Right forelimb (tissue), 1 donor: ENCODE measurements at places on chromosomes 5 and 9.

DNA sequence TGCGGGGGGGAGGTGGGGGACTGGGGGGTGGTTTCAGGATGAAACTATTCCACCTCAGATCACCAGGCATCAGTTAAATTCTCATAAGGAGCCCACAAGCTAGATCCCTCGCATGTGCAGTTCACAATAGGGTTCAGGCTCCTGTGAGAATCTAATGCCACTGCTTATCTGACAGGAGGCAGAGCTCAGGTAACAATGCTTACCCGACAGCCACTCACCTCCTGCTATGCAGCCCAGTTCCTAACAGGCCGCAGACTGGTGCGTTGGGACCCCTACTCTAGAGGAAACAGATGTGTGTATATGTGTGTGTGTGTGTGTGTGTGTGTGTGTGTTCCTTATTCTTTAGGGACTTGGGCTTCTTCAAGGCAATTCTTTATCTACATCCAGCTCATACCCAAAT is 352.3 kb upstream of the CCNH start:
- DNase-seq = no peak

GRCh38 chr5:120017513-120017912 is 388.2 kb downstream of the FAM170A start:
- DNase-seq = no peak

DNA sequence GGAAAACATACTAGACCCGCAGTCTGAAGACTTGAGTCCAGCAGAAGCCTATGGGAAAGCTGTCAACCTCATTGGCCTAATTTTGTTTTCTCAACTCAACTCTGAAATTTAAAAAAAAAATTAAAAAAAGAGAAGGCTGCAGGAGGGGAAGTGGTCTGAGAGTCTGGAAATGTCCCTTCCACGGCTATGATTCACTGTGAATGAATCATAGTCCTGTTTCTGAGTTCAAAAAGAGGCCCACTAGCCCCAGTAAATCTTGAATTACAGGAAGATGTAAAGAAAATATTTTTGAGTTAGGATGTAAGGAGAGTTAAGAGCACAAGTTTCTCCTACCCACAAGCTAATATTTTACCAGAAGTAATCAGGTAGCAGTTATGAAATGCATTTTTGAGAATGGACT is 565.5 kb upstream of the DMAC1 start:
- no peak for DNase-seq

- no peak for DNase-seq
Observed at GRCh38 chr5:128376577-128376976, 161.5 kb downstream of the FBN2 start.

DNA sequence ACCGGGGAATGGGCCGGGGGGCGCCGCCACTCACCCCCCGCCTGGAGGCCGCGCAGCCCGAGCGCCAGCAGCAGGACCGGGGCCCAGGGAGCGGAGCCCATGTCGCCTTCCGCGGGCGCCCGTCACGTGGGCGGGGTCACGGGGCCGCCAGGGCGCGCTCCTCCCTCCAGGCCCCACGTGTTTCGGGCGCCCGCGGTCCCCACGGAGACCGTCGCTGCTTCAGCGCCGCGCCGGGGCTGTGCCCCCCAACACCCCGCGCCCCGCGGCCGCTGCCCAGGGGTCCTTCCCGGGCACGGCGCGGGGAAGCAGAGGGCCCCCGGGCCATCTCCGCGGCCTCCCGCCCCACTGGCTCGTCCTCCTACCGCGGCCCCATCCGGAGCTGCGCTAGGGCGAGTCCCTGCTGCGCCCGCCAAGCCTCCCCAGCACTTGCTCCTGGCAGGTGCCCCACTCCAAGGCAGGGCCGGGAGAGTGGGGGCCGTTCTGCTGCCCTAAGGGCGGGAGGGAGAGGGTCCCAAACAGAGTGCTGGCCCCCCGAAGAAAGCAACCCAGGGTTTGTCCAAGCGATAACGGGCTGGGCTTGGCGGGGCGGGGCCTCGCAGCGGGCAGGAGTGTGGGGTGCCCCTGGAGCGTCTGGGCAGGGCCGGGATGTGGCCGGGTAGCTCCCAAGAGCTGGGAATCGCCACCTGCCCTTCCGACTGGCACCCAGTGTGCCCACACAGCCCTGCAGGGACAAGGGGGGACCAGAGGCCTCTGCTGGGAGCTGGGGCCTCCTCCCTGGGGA is at the start of gene DPP7:
TSS of gene DPP7 (minus strand) at position 121 of the 781 bp plus-strand sequence. CDS start at position 101, 20 bp downstream.
- DNase-seq = no peak

GRCh38 chr5:149635394-149635793 is 54.1 kb downstream of the ARHGEF37 start:
- no peak for DNase-seq

DNA sequence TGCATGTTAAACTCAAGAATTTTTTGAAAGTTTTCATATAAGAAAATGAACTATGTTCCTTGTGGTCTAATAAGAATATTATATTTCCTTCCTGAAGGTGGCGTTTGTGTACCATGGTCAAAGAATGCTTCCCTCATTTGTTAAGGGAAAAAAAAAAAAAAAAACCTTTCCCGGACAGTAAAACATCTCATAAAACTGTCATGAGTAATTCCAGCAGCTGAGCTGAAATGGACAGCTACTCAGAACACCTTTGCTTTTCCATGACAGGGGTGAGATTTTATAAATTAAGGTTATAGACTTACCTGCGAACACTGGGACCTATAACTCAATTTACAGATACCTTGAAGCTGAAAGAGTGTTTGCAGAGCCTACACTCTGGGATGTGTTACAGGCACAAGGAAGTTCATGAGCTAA is 113.2 kb upstream of the RANBP3L start:
- DNase-seq = no peak

- DNase-seq = no peak
Observed at GRCh38 chr5:57455511-57456455, 26.8 kb downstream of the ACTBL2 start.

GRCh38 chr9:116959809-116960208 is 272.7 kb downstream of the TRIM32 start:
- DNase-seq = no peak

DNA sequence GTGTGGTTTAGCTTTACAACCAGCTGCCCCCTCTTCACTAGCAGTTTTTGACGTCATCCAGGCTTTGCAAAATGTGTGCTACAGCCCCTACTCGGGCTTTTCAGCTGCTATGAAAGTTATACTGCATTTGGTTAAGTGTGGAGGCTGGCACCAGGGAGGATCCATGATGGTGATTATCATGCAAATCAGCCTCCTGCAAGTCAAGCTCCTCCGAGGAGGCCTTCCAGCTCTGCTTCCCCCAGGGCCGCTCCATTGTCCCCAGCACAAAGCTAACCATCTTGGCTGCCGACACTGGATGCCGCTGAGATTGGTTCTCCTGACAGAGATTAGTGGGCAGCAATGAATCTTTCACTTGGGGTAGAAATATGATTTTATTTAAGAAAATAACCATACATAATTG is 159.6 kb downstream of the NR2F1-AS1 start:
- DNase-seq = no peak

DNA sequence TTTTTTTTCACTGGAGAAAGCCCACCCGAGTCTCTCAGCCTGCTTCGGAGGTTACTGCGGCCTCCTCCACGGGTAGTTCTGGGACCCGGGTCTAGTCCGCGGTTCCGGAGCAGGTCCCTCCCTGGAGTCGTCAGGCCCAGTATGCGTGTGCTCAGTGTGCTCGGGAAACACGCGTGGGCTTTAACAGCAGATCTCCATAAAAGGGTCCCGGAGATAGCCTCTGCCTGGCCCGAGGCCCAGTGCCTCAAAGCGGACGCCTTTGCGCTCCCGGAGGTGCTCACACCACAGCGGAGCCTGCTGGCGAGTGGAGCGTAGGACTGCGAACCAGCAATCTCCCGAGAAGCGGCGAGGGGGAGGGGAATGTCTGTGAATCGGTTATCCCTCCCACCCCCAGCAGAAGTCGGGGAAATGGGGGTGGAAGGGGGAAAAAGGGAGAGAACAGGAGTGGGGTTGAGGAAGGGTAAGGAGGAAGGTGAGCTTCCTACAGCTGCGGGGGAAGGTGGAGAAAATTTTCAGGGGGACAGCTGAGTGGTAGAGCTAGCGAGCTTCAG is 28.7 kb downstream of the CDKN2A start:
- DNase-seq = peak; percentile 47

GRCh38 chr9:104974053-104974962 is 46.4 kb upstream of the ABCA1 start:
- no peak for DNase-seq

DNA sequence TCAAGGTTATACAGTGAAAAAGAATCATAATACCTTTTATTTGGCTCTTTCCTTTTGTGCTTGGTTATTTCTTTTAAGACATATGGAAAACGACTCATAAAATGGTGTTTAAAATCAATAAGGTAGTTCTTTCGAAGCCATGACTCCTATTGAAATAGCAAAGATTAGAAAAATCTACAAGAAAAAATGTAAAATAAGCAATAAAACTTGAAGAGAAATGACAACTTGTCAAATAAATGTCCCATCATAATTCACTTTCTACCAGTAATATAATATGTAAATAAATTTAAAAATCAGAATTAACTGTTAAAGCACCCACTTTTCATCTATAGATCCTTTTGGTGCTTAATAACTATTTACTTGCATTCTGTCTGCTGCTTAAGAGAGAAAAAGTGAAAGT is 12.5 kb downstream of the TEX10 start:
- DNase-seq = no peak

DNA sequence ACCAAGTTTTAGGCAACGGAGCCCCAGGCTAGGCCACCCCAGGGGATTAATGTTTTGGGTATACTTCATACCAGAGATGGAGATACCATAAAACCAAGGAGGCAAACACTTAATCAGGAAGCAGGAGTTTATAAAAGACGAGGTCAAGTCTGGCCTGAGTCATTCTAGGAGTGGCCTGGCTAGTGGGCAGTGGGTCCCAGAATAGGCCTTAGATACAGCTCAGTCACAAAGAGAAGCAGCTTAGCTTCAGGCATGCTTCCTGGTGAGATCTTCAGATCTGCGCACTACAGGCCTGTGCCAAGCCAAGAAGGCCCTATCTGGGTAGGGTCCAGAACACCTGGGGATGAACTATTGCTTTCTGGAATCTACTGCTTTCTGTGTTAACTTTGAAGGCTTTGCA is 20.6 kb upstream of the NR5A1 start:
- DNase-seq = no peak

GRCh38 chr5:142663246-142663645 is 22.6 kb downstream of the FGF1 start:
- no peak for DNase-seq

DNA sequence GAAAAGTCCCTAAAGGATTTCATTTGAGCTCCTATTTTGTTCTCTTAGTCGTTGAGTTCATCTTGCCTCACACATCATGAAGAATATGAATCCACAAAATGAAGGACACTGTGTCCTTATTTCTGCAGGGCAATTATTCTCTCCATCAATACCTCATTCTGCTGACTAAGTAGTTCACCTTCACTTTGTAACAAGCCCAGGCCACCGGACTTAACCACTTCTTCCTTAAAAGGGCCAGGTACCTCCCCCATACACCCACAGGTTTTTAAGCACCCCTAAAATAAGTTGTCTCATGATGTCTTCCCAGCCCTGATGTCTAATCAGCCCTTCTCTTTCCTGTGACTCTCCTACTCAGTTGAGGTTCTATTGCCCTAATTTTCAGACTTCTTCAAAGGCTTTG is 67.1 kb upstream of the PLPP6 start:
- no peak for DNase-seq

DNA sequence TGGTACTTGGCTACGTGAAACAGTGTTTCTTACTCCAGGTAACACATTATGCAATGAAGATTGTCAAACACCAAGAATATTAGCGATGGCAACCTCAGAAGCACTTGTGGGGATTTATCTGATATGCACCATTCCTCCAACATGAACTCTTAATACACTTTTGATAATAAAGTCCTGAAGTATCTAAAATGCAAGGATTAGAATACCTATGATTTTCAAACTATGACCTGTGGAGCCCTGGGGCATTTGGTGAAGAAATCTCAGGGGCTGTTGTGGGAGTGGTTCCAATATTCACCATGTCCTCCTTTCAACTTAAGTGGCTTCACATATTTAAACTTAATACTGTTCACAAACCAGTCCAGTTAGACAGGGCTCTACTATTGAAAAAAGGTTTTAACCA is 214.6 kb upstream of the POU5F2 start:
- DNase-seq = no peak

DNA sequence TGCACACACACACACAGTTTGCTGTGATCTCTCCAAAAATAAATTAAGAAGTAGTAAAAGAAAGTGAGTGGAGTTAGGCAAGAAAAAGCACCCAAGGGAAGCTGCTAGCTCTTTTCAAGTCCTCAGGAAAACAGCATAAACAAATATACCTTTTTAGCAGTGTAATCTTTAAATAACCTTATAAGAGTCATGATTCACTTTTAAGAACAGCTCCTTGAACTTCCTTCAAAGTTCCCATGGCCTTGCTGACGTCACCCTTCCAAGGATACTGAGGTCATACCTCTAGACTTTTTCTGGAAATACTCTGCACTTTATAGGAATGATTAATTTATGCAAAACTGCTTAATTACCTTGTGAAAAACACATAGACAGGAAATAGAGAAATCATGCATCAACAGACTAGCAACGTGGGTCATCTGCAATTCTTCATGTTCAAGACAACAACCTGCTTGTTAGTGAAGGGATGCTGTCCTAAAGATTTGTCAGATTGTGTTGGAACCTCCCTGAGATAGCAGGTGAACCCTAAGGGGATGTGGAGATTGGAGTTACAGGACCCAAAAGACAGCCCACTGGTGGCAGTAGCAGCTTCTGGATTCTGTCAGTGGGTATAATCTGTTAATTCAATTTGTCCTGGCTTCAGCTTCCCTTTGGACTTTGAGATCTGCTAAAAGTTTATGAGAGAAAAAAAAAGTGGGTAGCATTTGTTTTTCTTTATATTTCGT is 229.0 kb downstream of the ELAVL2 start:
- no peak for DNase-seq

DNA sequence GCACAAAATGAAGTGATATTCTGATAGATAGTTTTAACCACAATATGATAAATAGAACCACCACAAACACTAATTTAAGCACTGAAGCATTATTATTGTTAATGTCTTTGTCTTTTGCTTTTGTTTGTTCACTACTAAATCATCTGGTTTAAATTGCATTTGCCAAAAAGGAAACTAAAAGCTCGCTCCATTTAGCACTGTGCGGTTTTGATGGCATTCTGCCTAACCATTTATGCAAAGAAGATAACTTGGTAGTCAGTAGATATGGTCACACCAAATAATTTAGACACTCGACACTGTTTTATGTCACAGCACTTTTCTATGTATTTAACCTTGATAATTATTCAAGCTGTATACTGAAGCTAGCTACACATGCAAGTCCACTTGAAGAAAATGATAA is 849.8 kb upstream of the CDH6 start:
- no peak for DNase-seq

GRCh38 chr5:133327946-133328401 is 276.2 kb downstream of the HSPA4 start:
- no peak for DNase-seq

DNA sequence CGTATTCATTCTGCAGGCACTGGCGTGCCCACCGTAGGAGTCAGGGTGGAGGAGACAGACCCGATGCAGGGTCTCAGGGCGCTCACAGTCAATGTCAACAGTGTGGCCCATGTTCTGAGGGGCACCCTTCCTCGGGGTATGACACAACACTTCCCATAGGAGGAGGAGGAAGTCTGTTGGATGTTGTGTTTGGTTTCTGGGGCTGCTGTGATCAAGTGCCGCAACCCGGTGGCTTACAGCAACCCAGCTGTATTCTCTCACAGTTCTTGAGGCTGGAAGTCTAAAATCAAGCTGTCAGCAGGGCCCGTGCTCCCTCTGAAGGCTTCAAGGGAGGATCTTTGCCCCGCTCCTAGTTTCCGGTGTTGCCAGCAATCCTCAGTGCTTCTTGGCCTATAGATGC is 5.6 kb upstream of the HNRNPAB start:
- no peak for DNase-seq
